Bone marrow (tissue), 2 donors: ENCODE measurements at places on chromosomes 13 and 19.

GRCh38 chr13:72537782-72538181 is 189.6 kb downstream of the MZT1 start:
- DNase-seq, result no peak

DNA sequence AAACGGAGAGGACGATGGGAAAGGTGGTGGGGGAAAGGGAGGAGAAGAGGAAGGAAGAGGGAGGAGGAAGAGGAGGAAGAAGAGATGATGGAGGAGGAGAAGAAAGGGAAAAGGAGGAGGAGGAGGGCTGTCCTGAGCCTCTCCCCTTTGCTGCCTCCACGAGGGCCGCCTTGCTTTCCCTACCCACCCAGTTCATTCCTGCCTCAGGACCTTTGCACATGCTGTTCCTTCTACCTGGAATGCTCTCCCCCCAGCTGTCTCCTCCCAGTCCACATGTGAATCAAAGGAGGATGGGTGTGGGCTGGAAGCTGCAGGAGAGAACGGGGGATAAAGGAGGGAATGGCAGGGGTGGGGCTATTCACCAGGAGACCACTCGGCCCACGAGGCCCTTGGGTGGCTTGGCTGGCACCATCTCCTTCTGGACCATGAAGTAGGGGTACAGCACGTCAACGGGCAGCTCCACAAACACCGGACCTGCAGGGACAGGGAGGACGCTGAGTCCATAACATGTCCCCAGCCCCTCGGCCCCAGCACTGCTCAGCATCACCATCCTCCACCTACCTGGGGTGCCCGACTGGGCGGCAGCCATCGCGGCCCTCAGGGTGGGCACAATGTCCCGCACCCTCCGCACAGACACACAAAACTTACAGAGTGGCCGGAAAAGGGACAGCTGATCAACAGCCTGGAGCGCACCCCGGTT is 15.3 kb downstream of the SYDE1 start:
- no peak for DNase-seq

DNA sequence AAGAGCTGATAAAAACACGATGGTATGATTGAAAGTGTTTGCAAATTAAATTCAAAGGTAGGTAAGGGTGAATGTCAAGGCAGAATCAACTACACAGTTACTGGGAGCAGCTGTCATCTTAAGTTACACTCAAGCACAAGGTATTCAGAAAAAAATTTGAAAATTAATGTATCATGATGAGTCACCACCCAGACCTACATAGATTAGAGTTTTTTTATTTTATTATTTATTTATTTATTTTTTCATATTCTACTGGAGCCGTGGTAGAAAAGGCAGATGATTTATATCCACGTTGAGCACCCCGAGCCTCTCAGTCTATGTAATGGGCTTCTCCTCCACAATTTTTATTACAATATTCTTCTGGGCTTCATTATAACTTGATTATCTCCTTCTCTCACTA is 728.9 kb upstream of the ARGLU1 start:
- DNase-seq, result no peak

DNA sequence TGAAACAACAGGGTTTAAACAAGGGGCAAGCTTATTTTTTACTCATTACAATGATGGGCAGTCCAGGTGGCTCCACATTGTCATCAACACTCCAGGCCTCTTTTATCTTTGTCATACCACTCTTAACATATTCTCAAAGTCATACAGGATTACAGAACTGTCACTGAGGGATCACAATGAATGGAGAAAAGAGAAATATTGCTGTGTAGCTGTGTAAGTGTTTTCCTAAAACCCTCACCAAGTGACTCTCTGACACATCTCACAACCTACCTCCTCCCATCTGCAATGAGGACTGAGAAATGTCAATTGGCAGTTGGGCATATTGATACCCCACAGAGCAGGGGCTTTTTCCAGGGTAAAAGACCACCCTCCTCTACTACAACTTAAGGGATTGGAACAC is 562.1 kb downstream of the TBC1D4 start:
- no peak for DNase-seq

- no peak for DNase-seq
These were observed 48.3 kb upstream of the URI1 start for GRCh38 chr19:29893606-29894284.

- DNase-seq, result no peak
These were observed 135.5 kb downstream of the FOXO1 start for GRCh38 chr13:40530961-40531360.

GRCh38 chr19:3554254-3555083 is 2.9 kb downstream of the MFSD12 start:
- DNase-seq, result peak; percentile 47

- no peak for DNase-seq
These were observed 6.3 kb downstream of the CIB3 start for GRCh38 chr19:16167055-16167454.

DNA sequence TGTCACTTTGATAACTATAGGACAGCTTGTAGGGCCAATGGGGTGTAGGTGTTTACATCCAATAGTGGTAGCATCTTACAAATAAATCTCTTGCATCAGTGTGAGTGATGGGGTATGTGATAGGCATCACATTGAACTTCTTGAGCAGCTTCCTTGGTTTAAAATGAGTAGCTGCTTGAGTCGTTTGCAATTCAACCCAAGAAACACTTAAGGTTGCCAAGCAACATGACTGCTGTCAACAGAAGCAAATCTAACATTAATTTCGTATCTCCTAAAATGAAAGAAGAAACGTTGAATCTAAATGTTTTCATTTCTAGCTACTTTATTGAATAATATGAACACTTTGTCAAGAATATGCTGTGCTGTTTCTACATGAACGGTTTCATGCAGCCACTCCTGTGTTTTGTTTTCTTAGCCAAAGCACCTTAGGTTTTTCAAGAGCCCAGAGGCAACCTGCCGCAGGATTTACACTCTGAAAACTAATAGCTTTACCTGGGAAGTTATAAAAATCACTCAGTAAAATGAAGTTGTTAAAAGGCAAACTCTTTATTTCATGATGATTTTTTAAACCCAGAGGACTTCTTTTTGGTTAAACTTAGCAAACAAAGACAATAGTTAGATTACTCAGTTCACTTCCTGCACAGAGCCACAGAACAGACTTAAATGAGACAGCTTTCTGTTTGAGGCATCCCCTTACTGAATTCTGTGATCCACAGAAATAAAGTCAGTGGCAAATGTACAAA is 305.2 kb downstream of the MTUS2 start:
- no peak for DNase-seq

DNA sequence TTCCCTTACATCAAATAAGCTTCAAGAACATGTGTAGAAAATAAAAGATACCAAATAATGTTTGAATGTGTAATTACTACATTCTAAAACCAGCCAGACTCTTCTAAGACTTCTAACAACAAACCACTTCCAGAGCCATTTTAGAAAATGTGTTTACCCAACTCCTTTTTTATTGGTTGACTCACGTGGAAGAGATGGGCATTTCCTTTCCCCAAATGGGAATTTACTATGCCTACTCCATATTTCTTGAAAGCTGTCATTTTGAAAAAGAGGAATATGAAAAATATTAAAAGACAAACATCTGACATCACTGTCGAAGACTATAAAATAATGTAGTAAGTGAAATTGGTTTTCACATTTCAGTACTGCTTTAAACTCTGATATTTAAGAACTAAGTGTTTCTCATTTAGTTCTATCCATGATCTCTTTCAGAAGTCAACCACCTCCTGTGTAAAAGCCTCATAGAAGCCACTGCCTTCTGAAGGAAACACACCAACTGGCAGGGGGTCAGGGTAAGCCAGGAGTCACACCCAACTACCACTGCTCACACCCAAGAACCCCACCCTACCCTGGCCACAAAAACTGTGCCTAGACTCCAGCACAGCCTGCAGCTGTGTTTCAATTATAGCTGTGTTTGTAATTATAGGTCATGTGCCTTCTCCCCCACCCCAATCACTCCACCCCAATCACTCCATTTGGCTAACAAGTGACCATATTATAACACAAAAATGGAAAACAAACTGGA is 86.8 kb downstream of the UBL3 start:
- DNase-seq, result no peak

DNA sequence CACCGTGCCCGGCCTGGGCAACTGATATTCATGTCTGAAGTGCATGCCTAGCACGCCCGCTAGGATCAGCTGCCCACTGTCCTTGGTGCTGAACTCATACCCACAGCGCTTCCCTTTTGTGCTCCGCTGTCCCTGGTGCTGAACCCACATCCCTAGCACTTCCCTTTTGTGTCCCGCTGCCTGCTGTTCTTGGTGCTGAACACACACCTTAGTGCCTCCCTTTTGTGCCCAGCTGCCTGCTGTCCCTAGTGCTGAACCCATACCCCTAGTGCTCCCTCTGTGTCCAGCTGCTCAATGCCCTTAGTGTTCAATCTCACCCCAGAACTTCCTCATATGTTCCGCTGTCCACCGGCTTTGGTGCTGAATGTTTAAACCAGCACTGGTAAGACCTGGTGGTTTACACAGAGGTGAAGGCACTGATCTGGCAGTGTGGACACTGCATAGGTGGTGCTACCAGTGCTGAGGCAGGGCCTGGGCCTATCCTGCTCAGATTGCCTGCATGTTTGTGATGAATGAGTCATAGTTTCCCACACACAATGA is 26.3 kb upstream of the SIGLEC11 start:
- DNase-seq, result peak; percentile 70

DNA sequence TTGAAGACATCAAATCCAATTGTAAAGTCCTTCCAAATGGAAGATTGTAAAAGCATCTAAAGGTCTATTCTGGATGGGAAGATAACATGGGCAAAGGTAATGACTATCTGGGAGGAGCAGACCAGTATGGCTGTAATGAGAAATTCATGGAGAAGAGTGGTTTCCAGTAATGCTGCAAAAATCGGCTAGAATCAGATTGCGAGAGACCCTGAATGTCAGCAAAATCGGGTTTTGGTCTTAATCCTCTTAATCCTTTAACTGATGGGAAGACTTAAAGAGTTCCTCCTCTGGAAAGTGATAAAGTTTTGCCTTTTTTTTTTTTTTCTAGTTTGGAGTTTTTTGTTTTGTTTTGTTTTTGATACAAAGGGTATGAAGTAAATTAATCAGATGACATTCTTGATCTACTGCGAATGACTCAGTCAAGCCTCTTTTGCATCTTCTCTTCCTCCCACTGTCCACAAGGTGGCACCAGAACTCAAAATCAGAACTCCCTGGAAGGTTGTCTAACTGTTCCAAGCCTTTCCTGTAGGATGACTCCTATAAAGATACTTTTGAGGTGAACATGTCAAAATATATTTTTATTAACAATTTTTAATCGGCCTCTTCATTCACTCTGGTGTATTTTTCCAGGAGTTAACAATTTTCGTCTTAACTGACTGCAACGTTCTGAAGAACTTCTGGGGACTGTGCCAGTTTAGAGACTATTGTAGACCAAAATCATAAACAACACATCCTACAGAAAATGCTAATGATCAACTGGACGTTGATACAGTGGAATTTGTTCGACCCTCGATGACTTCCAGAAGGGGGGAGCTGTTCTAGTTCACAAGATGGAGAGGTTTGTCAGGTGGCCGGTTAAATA is 213.3 kb upstream of the MIR17HG start:
- DNase-seq, result peak; percentile 51

DNA sequence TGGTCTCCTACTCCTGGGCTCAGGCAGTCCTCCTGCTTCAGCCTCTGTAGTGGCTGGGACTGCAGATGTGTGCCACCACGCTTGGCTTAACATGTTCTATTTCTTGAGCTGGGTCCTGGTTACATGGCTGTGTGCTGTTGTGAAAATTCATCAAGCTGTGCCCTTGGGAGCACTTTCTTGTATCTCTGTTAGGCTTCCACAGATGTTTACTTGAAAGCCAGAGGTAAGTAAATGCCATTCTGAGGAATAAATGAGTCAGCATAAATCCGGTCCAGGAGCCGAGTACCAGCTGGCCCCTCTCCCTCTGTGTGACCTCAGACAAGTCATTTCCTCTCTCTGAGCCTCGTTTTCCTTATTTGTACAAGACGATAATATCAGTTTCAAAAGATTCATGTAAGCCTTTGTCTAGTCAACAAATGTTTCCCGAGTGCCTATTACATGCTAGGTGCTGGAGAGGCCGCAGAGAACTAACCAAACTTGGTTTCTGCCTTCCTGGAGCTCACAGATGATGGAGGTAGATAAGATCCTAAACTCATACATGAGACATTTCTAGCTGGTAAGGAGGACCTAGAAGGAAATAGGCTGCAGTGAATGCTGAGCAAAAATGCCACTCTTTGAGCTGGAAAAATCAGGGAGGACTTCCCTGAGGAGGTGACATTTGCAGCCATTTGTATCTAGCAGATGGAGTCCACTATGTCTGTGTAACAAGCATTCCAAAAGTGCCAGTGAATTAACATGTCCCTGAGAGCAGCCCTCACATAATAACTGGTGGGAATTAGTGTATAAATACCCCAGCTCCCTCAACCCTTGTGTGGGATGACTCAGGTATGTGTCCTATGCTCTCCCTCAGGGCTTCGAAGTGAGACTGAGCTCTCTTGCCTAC is 2.7 kb upstream of the RASAL3 start:
- DNase-seq, result no peak

DNA sequence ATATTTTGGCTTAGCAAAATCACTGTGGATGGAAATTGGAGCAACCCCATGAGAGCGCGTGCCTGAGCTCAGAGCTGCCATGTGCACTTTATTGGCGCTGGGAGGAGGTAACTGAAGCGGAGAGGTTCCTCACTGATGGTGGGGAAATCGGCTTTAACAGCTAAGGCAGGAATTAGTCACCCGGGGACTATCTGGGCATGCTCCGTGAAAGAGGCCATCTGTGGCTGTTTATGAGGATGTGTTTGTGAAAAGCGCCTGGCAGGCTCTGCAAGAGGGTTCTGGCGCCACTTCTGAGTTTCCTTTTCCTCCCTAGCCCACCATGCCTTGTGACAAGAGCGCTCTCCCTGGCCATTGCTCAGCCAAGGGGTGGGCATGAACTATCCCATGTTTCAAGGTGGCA is 815.6 kb downstream of the UQCRFS1 start:
- DNase-seq, result no peak

DNA sequence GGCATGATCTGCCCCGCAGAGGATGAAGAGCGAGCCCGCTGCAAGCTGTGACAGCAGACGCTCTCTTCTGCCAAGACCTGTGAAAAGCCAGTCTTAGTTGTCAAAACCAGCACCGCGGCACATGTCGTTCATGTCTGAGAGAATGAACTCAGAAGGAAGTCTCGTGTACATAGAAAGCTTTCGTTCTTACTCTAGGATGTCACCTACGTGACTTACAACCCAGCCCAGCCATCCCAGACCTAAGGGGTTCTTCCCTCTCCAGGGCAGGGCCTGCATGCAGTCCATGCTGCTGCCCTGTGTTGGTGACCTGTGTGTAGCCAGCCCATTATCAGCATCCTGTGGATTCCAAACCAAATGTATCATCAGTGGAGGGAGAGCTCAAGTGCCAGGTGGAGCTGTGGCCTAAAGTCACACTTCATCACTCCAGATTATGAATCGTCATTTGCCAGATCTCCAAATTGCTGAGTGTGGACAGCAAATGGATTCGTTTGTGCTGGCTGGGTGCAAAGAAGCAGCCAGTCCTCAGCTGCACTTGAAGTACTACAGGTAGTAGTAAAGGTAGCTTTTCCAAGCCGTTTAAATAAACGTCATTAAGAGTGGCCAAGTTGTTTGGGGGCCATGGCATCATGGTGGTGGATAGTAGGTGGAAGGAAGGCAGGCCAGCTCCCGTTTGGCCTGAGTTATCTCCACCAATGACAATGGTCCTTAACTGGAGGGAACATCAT is 73.9 kb upstream of the GPR183 start:
- no peak for DNase-seq
